ENCODE measurements at places on chromosomes 4 and X.

- no peak for DNase-seq
- H3K4me3 ChIP-seq = no peak overlapping the region
- peaks cover 2% of the 10 kb centered on the region for H3K36me3 ChIP-seq
- H3K4me1 ChIP-seq = no peaks in the 10 kb centered on the region
Observed at GRCh38 chrX:2677764-2678163, 13.3 kb upstream of the CD99 start.

- H3K4me1 ChIP-seq = no peaks in the 10 kb centered on the region
- no peak overlapping the region for H3K4me3 ChIP-seq
- no peak for DNase-seq
- no peaks in the 10 kb centered on the region for H3K27me3 ChIP-seq
Observed at GRCh38 chr4:73725985-73726384, 14.4 kb upstream of the CXCL8 start.

DNA sequence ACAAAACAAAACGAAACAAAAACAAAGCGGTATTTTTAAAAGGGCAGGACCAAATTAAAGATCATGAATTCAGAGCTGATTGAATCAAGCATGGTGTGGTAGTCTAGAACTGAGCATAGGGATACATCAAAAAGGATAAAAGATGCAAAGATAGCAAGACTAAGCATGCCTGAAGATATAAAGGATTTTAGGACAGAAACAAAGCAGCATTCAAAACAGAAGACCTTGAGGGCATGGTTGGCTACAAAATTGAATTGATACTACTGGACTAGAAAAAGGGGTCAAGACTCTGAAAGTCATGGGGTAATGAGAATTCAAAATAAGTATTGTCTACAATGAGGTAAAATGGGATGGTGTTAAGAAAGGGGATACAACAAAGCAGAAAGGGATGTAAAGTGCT is 41.6 kb downstream of the RAB33A start:
- H3K27ac ChIP-seq = no peak overlapping the region
- peaks cover 17% of the 10 kb centered on the region for H3K4me1 ChIP-seq
- H3K4me3 ChIP-seq = no peak overlapping the region
- H3K36me3 ChIP-seq = peaks cover 36% of the 10 kb centered on the region

DNA sequence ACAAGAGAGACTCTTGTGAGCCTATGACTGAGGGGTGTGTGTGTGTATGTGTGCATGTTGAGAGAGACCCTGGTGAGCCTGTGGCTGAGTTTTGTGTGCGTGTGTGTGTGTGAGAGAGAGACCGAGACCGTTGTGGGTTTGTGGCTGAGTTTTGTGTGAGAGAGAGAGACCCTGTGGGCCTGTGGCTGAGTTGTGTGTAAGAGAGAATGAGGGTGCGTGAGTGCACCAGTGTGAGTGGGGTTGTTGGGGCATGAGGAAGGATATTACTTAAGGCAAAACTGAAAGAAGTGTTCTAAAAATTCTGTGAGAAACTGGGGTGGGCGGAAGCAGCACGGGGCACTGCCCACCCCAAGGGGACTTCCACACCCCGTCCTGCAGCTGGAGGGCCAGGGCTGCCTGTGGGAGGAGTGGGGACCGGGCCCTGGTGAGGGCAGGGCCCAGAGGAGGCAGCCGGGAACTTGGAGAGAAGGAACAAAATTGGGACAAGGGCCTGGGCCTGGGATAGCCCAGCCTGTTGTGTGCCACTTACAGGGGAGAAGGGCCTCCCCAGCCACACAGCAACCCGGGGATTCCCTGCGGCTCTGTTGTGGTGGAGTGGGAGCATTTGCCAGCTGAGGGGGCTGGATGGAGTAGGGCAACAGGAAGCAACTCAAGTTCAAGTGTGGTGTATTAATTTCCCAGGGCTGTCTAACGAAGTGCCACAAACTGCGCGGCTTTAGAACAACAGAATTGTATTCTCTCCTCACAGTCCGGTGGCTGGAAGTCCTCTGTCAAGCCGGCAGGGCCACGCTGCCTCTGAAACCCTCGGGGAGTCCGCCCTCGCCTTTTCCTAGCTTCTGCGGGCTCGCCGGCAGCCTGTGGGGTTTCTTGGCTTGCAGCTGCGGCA is 22.1 kb downstream of the TMEM131L start:
- peaks cover 84% of the 10 kb centered on the region for H3K4me1 ChIP-seq
- no peaks in the 10 kb centered on the region for H3K27me3 ChIP-seq
- H3K4me3 ChIP-seq = peak overlapping the region; percentile 65
- peak overlapping the region; percentile 94 for H3K27ac ChIP-seq
- H3K36me3 ChIP-seq = peaks cover 20% of the 10 kb centered on the region
- DNase-seq = peak; percentile 70

GRCh38 chrX:41542135-41542534 is 95.0 kb downstream of the NYX start:
- H3K36me3 ChIP-seq = peaks cover 19% of the 10 kb centered on the region
- no peak for DNase-seq
- H3K4me3 ChIP-seq = no peak overlapping the region
- no peaks in the 10 kb centered on the region for H3K27me3 ChIP-seq
- H3K27ac ChIP-seq = no peak overlapping the region

DNA sequence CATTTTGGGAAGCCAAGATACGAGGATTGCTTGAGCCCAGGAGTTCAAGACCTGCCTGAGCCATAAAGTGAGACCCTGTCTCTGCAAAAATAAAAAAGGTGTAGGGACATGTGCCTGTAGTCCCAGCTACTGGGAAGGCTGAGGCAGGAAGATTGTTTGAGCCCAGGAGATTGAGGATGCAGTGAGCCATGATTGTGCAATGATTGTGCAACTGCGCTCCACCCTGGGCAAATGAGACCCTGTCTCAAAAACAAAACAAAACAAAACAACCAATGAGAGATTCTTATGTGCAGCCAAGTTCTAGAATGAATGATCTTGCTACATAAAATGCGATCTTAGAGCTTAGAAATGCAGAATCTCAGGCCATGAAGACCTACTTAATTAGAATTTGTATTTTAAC is 22.5 kb downstream of the SLC9B2 start:
- DNase-seq = no peak
- H3K36me3 ChIP-seq = peaks cover 17% of the 10 kb centered on the region
- no peak overlapping the region for H3K27ac ChIP-seq
- peaks cover 4% of the 10 kb centered on the region for H3K4me1 ChIP-seq
- H3K27me3 ChIP-seq = no peaks in the 10 kb centered on the region

- DNase-seq = no peak
- no peaks in the 10 kb centered on the region for H3K4me1 ChIP-seq
- no peaks in the 10 kb centered on the region for H3K27me3 ChIP-seq
Observed at GRCh38 chrX:123814343-123814742, 45.5 kb upstream of the XIAP start.

DNA sequence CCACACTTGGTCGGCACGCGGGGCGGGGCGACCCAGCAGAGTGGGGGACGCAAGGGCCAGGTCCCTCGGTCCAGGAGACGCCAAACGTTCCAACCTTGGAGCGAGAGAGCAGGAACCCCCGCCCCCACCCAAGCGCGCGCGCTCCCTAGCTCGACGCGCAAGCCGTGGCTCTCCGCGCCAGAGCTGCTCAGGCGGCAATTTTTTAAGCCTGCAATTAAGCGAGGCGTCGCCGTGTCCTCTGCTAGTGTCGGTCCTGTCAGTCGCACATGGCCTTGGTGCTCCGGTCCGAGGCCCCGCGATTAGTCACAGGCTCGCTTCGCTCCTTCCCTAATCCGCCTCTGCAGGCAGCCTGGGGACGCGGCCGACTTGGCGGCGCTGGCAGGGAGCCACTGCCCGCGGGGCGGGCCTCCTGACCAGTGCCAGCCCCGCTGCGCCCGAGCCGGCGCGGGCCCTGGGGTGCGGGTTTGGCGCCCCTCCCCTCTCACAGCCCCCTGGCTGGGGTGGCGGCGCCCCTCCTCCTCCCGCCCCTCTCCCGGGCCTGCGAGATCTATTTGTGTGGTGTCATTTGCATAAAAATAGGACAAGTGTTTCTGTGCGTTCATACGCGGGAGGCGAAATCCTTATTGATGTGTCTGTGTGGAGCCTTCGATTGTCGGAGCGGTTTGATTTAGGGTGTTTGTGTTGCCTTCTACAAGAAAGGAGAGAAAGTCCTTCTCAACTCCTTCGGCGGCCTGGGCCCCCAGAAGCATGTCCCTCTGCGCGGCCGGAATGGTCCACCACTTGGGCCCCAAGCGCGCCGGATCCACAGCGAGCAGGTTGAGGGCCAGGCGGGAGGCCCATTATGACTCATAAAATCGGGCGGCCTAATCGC is 9.8 kb upstream of the BCOR start:
- H3K27ac ChIP-seq = peak overlapping the region; percentile 87
- no peak for DNase-seq
- peaks cover 20% of the 10 kb centered on the region for H3K4me1 ChIP-seq
- peaks cover 10% of the 10 kb centered on the region for H3K27me3 ChIP-seq
- H3K36me3 ChIP-seq = no peaks in the 10 kb centered on the region

GRCh38 chr4:40143926-40144508 is 52.8 kb upstream of the RHOH start:
- no peak overlapping the region for H3K27ac ChIP-seq
- H3K27me3 ChIP-seq = no peaks in the 10 kb centered on the region
- H3K36me3 ChIP-seq = peaks cover 60% of the 10 kb centered on the region
- no peak for DNase-seq
- peaks cover 2% of the 10 kb centered on the region for H3K4me1 ChIP-seq
- no peak overlapping the region for H3K4me3 ChIP-seq

DNA sequence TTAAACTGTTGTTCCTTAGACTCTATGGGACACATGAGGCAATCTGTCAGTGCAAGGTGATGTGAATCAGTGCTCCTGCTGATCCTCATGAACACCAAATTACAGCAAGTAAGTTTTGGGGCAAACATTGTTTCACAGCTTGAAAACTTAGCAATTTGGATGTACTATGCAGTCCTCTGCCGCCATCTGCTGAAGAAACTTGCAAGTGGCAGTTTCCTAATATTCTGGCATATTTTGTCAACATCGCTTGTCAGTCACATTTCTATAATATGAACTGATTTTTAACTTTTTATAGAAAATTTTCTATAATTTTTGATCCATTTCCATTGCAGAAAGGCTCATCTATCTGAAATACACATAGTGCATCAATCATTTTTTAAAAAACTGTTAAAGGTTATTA is 56.3 kb downstream of the ZAR1 start:
- no peak overlapping the region for H3K27ac ChIP-seq
- no peaks in the 10 kb centered on the region for H3K27me3 ChIP-seq
- DNase-seq = peak; percentile 58
- peaks cover 64% of the 10 kb centered on the region for H3K36me3 ChIP-seq

DNA sequence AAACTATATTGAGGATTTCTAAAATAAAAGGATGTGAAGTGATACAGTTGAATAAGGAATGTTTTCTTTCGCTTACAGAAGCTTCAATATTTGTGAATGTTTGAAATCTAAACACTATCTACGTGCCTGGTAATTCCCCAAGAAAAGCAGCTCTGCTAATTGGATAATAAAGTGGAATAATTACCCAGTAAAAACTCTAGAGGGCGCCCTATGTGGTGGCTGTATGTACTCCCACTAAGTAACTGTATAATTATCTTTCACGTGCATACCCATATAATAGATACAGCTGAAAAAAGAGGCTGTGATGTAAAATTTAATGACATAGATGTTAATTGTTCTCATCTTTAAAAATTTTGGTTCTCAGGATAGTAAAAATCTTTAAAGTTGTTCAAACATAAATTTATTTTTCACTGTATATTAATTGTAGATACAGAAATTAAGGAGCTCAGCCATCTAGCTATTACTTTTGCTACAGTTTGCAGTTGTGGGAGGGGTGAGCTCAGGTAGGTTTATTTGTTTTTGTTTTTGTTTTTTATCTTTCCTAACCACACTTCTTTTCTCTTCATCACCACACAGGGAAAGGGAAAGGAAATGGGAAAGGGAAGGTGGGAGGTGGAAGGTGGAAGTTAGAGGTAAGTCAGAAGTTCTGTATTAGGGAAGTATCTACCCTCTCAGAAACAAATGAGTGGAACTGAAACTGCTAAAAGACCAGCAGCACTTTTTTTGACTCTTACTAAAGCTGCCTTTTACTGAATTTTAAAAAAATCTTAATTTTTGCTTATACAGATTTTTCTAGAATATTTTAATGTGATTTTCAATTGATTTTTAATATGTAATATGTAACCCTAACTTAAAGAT is 151.7 kb upstream of the RPS6KA6 start:
- no peak overlapping the region for H3K4me3 ChIP-seq
- H3K36me3 ChIP-seq = no peaks in the 10 kb centered on the region
- no peaks in the 10 kb centered on the region for H3K4me1 ChIP-seq
- no peak for DNase-seq
- H3K27ac ChIP-seq = no peak overlapping the region
